ENCODE measurements at places on chromosomes 3 and 15. TPM values are rescaled to one million over a fixed set of nuclear protein-coding genes. Genes with fewer than 3 reads are reported as not detected.

Gene ZNF502
- total RNA-seq, result 3.8 TPM

Gene GUCA1C
- total RNA-seq, result not detected

Gene SLC51B
- not detected for total RNA-seq

Gene CPEB1
- 15.9 TPM for total RNA-seq

Gene CD200R1
- total RNA-seq, result 0.38 TPM

Gene TRIM42
- not detected for total RNA-seq

Gene PDE8A
- 28.5 TPM for total RNA-seq

Gene GOLGA8F
- total RNA-seq, result not detected

GRCh38 chr3:108295421-108296175, 750 bp upstream of the HHLA2 start:
- H3K4me1 ChIP-seq, result no peaks in the 10 kb centered on the region
- H3K4me3 ChIP-seq, result no peak overlapping the region
- H3K36me3 ChIP-seq, result no peaks in the 10 kb centered on the region
- no peaks in the 10 kb centered on the region for H3K27me3 ChIP-seq
- no peak overlapping the region for H3K27ac ChIP-seq
- peak; percentile 16 for DNase-seq

- peak overlapping the region; percentile 93 for H3K27ac ChIP-seq
- H3K36me3 ChIP-seq, result no peaks in the 10 kb centered on the region
- no peaks in the 10 kb centered on the region for H3K27me3 ChIP-seq
- no peak for DNase-seq
- peaks cover 12% of the 10 kb centered on the region for H3K4me1 ChIP-seq
These were observed 1.1 kb downstream of the RCCD1 start for GRCh38 chr15:90955624-90956273.

- peaks cover 15% of the 10 kb centered on the region for H3K4me1 ChIP-seq
- no peaks in the 10 kb centered on the region for H3K36me3 ChIP-seq
- peak overlapping the region; percentile 14 for H3K4me3 ChIP-seq
- peak; percentile 70 for DNase-seq
These were observed 183.9 kb downstream of the TPRG1 start for GRCh38 chr3:189355481-189356201.

DNA sequence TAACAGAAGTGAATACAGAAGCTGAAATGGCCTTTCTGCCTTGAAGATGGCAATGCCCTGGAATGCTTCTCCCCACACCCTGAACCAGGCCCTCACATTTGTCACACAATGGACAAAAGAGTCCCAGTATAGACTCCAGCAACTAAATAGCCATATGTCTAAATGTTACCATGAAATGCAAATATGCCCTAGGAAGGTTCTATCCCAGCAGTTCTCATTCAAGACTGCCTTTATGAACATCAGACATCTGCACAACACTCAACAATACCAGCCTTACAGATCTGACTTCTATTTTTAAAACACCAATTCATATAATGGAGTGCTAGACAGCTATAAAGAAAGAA, 7.9 kb downstream of the ITGB5 start:
- peak overlapping the region; percentile 55 for H3K4me3 ChIP-seq
- DNase-seq, result no peak
- H3K27ac ChIP-seq, result peak overlapping the region; percentile 77
- H3K4me1 ChIP-seq, result peaks cover 64% of the 10 kb centered on the region
- no peaks in the 10 kb centered on the region for H3K36me3 ChIP-seq
- no peaks in the 10 kb centered on the region for H3K27me3 ChIP-seq

DNA sequence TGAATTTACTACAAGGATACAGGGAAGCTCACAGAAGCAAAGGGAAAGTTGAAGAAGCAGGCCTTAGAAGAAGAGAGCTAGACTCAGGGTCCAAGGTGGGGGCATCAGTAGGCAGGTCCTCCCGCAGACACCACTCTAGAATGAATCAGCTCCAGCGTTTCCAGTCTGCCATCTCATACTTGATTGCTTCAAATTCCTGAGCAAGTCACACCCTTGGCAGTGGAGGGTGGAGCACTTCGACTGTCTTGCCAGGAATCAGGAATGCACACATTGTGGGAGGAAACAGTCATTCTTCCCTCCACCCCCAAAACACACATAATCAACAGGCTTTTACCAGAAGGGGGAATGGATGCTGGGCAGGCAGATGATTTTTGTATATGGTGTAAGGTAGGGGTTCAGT, 78.5 kb downstream of the CHCHD6 start:
- peak overlapping the region; percentile 60 for H3K4me3 ChIP-seq
- H3K4me1 ChIP-seq, result peaks cover 39% of the 10 kb centered on the region
- H3K36me3 ChIP-seq, result no peaks in the 10 kb centered on the region
- H3K27me3 ChIP-seq, result no peaks in the 10 kb centered on the region
- peak overlapping the region; percentile 100 for H3K27ac ChIP-seq

- no peak for DNase-seq
- no peaks in the 10 kb centered on the region for H3K27me3 ChIP-seq
- no peak overlapping the region for H3K4me3 ChIP-seq
These were observed 12.5 kb upstream of the B3GALNT1 start for GRCh38 chr3:161117646-161118045.

DNA sequence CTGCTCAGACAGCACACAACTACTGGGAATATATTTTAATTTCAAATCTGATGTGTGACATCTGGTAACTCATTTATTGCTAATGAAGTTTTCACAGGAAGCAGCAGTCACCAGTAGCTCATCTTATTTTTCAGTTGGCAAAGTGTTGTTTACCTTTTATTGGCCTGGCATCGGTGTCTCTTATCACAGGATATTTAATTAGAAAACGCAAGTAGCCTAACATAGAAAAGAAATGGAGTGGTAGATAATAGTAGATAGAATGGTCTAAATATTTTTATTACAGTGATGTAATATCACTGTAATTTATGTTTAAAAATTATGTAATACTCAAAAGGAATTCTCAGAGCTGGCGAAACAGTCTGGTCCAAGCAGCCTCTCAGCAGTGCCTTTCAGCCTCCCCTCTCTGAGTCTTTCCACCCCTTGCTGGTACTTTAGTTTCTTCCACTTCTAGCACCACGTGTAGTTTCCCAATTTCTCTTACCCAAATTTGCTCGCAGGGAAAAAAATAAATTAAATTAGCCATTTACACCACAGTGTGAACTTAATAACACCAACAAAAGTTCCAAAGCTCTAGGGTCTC, 31.9 kb downstream of the AGTR1 start:
- H3K27ac ChIP-seq, result no peak overlapping the region
- no peaks in the 10 kb centered on the region for H3K36me3 ChIP-seq
- H3K27me3 ChIP-seq, result no peaks in the 10 kb centered on the region
- DNase-seq, result no peak
- no peak overlapping the region for H3K4me3 ChIP-seq

DNA sequence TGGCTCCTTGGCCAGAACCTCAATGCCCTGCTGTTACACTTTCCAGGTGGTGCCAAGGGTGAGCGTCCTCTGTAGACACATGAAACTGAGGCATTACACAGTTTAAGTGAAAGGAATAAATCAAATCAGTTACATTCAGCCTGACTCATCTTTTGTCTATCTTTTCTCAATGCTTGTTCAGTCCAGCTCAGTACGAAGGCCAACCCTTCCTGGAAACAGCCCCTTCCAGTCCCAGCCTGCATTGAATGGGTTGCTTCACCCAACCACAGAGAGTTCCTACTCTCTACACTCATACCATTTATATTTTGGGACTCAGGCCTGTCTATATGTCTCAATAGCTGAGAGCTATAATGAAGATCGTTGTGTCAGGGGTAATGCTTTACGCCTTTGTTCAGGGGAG, 363.6 kb downstream of the RORA start:
- no peak overlapping the region for H3K27ac ChIP-seq
- H3K27me3 ChIP-seq, result no peaks in the 10 kb centered on the region
- peaks cover 5% of the 10 kb centered on the region for H3K4me1 ChIP-seq
- no peaks in the 10 kb centered on the region for H3K36me3 ChIP-seq
- no peak overlapping the region for H3K4me3 ChIP-seq
- peak; percentile 56 for DNase-seq

GRCh38 chr15:94080416-94080815, 150.9 kb upstream of the MCTP2 start:
- peak; percentile 93 for DNase-seq
- peak overlapping the region; percentile 72 for H3K27ac ChIP-seq
- no peaks in the 10 kb centered on the region for H3K36me3 ChIP-seq
- peaks cover 33% of the 10 kb centered on the region for H3K4me1 ChIP-seq
- no peaks in the 10 kb centered on the region for H3K27me3 ChIP-seq

GRCh38 chr3:187064210-187065115, 74.8 kb downstream of the RPL39L start:
- no peak overlapping the region for H3K4me3 ChIP-seq
- 0 out of 2 replicates have a peak, but pooled peaks cover 2% of the 10 kb centered on the region for H3K27me3 ChIP-seq
- H3K27ac ChIP-seq, result no peak overlapping the region
- no peaks in the 10 kb centered on the region for H3K36me3 ChIP-seq
- H3K4me1 ChIP-seq, result peaks cover 27% of the 10 kb centered on the region

- H3K36me3 ChIP-seq, result no peaks in the 10 kb centered on the region
- DNase-seq, result no peak
- H3K4me1 ChIP-seq, result peaks cover 10% of the 10 kb centered on the region
- no peak overlapping the region for H3K27ac ChIP-seq
- H3K4me3 ChIP-seq, result no peak overlapping the region
- H3K27me3 ChIP-seq, result no peaks in the 10 kb centered on the region
These were observed 657.2 kb downstream of the FHIT start for GRCh38 chr3:60594025-60594424.

- H3K36me3 ChIP-seq, result peaks cover 20% of the 10 kb centered on the region
- DNase-seq, result no peak
- no peaks in the 10 kb centered on the region for H3K27me3 ChIP-seq
These were observed 95.8 kb upstream of the IL12A start for GRCh38 chr3:159892801-159893200.

DNA sequence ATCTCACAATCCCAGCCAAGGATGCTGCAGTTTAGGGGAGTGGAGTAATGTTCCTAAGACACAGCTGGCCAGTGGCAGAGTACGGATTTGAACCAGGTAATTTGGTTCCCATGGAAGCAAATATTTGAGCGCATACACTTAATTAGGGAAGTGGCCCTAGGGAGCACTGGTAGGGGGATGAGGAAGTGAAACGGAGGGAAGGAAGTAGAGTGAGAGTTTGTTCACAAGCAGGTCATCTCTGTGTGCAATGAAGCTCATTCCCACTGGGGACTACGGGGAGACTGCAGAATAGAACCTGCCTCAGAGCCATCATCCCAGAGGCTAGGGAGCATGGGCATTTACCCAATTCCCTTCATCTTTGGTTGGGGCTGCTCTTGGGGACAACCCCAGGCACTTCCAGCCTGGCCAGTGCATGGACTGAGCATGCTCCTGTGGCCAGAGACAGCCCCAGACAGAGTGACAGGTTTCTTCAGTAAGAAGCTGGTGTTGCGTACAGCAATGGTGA, 317.2 kb upstream of the PROK2 start:
- peaks cover 7% of the 10 kb centered on the region for H3K27me3 ChIP-seq
- H3K36me3 ChIP-seq, result no peaks in the 10 kb centered on the region
- no peak overlapping the region for H3K4me3 ChIP-seq
- H3K4me1 ChIP-seq, result no peaks in the 10 kb centered on the region
- no peak for DNase-seq
- H3K27ac ChIP-seq, result no peak overlapping the region

GRCh38 chr3:11532931-11533391, 110.8 kb downstream of the VGLL4 start:
- no peaks in the 10 kb centered on the region for H3K27me3 ChIP-seq
- H3K4me3 ChIP-seq, result no peak overlapping the region
- H3K27ac ChIP-seq, result no peak overlapping the region
- peaks cover 18% of the 10 kb centered on the region for H3K4me1 ChIP-seq

- no peaks in the 10 kb centered on the region for H3K4me1 ChIP-seq
- DNase-seq, result peak; percentile 35
- H3K27ac ChIP-seq, result no peak overlapping the region
- no peaks in the 10 kb centered on the region for H3K27me3 ChIP-seq
- no peaks in the 10 kb centered on the region for H3K36me3 ChIP-seq
These were observed 162.6 kb downstream of the CCNL1 start for GRCh38 chr3:156997351-156997750.

- no peaks in the 10 kb centered on the region for H3K36me3 ChIP-seq
- no peaks in the 10 kb centered on the region for H3K27me3 ChIP-seq
- DNase-seq, result peak; percentile 42
- H3K4me1 ChIP-seq, result peaks cover 24% of the 10 kb centered on the region
These were observed 1.7 kb upstream of the C3orf33 start for GRCh38 chr3:155807823-155808222.

GRCh38 chr3:55169161-55169560, 241.3 kb upstream of the LRTM1 start:
- H3K4me1 ChIP-seq, result peaks cover 61% of the 10 kb centered on the region
- H3K27me3 ChIP-seq, result no peaks in the 10 kb centered on the region
- H3K4me3 ChIP-seq, result no peak overlapping the region
- no peak for DNase-seq

DNA sequence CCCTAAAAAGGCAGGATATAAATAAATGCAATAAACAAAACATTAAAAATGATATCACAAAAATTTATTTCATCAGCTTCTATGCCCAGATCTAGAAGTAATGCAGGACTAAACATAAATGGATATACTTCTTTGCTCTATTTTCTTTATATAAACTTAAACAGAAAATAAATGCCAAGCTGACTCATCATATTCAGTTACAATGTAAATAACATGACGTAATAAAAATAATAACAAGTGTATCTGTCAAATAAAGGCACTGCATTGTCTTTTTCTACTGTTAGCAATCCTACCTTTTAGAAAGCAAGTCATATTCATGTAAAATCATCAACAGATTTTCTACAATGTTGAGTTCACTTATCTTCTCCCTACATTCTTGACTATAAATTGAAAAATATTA, 61.6 kb downstream of the NEK10 start:
- peaks cover 36% of the 10 kb centered on the region for H3K36me3 ChIP-seq
- no peak overlapping the region for H3K4me3 ChIP-seq
- no peak overlapping the region for H3K27ac ChIP-seq
- peaks cover 23% of the 10 kb centered on the region for H3K4me1 ChIP-seq
- no peaks in the 10 kb centered on the region for H3K27me3 ChIP-seq
- no peak for DNase-seq

- H3K4me3 ChIP-seq, result no peak overlapping the region
- no peaks in the 10 kb centered on the region for H3K36me3 ChIP-seq
- no peak overlapping the region for H3K27ac ChIP-seq
- H3K27me3 ChIP-seq, result no peaks in the 10 kb centered on the region
- H3K4me1 ChIP-seq, result peaks cover 22% of the 10 kb centered on the region
- DNase-seq, result no peak
These were observed 14.0 kb upstream of the STAC start for GRCh38 chr3:36366308-36366707.

GRCh38 chr15:41980654-41981323, 8.4 kb upstream of the EHD4 start:
- H3K27ac ChIP-seq, result no peak overlapping the region
- no peaks in the 10 kb centered on the region for H3K27me3 ChIP-seq
- H3K36me3 ChIP-seq, result no peaks in the 10 kb centered on the region
- H3K4me3 ChIP-seq, result peak overlapping the region; percentile 23
- H3K4me1 ChIP-seq, result no peaks in the 10 kb centered on the region
